DMS79 treated with DMSO at 0.1 percent for 48 hours (cell line): ENCODE measurements at places on chromosomes 3 and 15.

GRCh38 chr3:45252826-45253225 lies 26.7 kb upstream of the TMEM158 start:
- DNase-seq = no peak

DNA sequence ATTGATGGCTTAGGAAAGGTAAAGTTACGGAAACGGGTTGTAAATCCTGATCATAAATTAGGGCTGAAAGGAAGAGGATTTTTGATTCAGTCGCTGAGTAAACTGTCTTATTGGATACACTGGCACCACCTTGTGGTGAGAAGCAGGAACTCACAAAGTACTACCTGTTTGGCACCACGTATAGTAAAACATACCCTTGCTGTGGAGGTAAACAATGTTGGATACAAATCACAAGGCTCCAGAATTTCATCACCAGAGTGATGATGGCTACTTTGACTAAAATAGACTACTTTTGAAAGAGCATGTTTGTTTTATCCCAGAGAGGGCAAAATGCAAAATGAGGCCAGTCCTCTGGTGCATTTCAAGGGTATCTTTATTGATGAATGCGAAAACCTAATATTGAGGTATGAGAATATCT lies 216.9 kb downstream of the IGSF11 start:
- DNase-seq = peak; percentile 77

DNA sequence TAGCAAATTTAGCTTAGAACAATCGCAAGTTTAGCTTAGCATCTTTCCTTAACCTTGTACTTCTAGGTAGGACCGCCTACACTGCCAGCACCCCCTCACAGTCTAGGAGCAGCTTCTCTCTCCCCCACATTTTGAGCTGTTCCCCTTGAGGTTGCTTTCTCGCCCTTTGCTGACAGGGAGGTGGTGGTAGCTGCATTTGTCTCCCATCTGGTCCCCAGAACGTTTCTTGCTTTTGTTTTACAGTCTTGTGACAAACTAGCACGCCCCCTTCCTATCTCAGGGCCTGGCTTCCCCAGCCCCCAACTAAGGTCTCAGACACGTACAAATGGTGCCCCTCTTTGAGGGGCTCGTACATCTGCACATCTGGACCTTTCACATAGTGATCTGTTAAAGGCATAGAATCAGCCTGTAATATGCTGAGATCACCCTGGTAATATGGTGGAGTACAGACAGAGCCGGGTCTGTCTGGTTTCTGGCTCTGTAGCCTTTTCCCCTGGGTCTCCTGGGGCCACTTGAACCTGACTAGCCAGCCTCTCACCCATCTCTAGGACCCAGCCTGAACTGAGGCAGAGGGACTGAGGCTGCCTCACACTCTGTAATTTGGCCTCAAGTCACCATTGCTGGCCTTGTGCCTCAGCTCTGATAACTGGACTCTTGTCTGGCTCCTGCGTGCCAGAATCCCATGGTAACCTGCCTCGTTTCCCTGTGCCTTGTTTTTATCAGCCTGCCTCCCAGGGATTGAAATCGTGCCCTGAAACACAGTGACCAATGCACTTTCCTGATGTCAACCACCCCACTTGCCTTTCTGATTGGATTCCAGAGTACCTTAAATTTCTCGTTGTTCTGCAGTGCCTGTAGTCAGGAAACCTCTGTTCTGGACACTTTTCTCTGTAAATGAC lies 27.7 kb downstream of the CRTC3 start:
- DNase-seq = no peak

DNA sequence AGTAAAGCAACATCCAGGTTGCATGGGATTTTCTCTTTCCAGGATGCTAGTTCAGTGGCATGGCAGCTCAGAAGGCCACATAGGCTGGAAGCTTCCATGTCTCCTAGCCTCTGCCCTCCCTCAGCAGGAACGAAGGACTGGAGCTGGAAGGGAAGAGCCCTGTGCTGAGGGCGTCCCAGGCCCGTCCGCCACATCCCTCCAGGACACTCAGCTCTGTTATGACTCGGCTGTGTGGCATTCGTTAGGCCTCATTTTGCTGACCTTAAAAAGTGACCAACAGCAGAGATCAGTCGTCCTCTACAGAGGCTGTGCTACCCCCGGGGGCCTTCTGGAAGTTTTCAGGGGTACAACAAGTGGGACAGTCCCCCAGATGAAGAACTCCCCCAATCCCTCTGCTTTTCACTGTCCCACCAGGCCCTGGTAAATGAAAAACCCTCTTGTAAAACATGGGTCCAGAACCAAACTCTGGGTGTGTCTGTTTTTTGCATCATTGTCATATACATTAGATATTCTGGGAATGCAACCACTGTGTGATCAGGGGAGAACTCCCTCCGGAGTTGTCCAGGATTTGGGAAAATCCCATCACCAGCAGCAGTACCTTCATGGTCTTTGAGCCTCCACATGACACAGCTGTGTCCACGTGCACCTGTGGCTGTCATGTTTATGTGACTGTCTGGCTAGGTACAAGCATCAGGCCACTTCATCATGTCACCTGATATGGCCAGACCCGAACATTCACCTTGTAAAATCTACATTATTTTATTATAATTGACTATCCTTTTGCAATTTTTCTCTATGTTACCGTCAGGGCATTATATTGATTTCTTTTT lies 149.9 kb downstream of the OR4M2 start:
- no peak for DNase-seq
